ENCODE measurements at places on chromosomes 5 and 9.

DNA sequence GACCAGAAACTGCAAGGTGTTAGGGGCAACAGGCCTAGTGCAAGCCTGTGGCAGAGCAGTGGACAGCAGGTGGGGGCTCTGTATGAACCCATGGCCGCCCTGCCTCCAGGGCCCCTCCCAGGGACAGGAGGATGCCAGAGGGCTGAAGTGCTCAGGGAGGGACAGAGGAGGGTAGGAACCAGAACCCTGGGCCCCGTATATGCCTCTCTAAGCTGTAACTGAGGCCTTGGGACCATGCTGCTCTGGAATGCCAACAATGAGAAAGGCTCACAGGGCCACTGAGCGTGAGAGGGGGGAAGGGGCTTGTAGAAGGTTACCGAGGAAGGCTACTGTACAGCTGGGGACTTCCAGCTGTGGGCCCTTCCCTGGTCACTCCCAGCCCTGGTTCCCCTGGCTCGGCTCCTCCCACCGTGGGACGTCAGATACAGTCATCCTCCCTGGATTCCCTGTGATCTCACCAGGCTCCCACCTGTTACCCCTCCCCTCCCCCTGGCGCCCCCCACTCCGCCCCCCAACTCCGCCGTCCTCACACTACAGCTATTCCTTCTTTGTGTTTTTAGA lies 21.1 kb downstream of the AQP7 start:
- DNase-seq = no peak

GRCh38 chr5:83441747-83442146 lies 29.8 kb upstream of the VCAN start:
- no peak for DNase-seq

DNA sequence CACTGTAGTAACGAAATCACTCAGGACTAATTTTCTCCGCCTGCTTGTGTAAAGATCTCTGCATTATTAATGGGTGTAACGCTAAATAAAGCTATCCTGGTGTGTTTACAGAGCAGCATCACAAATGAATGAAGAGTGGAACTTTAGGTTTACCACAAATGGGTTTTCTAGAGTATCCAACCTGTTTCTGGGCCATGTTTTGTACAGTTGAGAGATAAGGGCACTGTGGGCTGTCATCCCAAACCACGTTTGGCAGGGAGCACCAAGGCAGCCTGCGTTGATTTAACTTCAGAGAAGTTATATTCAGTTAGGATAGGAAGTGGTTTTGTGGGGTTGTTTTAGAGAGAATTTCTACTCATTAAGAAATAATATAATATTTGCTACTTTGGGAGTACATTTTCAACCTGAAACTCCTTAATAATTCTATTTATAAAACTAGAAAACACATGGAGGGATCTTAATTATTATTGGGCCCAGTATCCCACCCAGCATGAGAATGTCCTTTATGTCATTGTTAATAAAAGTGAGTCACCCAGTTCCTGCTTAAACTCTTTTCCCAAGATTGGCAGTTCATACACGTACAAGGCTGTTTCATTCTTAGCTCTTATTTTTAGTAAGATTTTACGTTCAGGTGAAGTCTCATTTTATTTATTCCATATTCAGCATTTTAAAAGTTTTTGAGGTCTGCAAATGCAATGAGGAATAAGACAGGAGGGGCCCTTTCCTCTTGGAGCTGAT lies 8.0 kb downstream of the KCNN2 start:
- DNase-seq = no peak

- no peak for DNase-seq
These were observed 120.7 kb upstream of the SPATA31C2 start for GRCh38 chr9:88259001-88259400.

- no peak for DNase-seq
These were observed 61.6 kb downstream of the NNT start for GRCh38 chr5:43664501-43665040.

- DNase-seq = no peak
These were observed 33.7 kb downstream of the GLDC start for GRCh38 chr9:6611865-6612264.

DNA sequence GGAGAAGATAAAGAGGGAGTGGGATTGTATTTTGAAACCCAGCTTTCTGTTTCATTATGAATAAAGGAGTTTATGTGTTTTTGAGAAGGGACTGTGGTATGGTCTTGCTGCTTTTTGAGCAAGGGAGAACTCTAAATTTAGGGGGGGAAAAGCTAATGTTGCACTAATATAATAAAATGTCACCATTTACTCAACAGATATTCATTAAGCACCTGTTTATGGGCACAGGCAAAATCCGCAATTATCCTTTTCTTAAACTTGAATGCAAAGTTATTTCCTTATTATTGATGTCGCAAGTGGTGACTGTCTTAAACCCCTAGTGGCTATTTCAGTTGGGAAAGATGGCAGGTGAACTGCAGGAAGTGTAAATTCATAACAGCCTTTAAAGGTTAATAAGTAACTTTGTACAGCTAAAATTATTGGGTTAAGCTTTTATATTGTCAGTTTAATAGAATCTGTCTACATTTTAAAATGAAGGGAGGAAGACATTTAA lies 1.5 kb downstream of the CDC42SE2 start:
- no peak for DNase-seq

- no peak for DNase-seq
These were observed 24.0 kb downstream of the ADAMTSL2 start for GRCh38 chr9:133558191-133559126.

Data from activated effector memory CD4-positive, alpha-beta T cell treated with Interleukin-2 at 50 U/mL for 16 hours (primary cell).